ENCODE measurements at places on chromosomes 11 and 22.

DNA sequence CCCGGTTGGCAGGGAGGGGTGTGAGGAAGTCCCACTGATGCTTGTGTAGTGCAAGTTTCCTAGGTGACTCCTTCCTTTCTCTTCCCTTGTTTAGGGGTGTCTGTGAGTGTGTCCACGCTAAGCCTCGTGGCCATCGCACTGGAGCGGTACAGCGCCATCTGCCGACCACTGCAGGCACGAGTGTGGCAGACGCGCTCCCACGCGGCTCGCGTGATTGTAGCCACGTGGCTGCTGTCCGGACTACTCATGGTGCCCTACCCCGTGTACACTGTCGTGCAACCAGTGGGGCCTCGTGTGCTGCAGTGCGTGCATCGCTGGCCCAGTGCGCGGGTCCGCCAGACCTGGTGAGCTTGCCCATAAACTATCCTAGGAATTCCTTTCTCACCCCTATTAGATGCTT, 10.4 kb downstream of the CCKBR start:
- DNase-seq = no peak

- DNase-seq = no peak
Measured at GRCh38 chr22:41681616-41682015, 7.1 kb downstream of the SNU13 start.

GRCh38 chr11:23313001-23313400, 452.7 kb upstream of the CCDC179 start:
- peak; percentile 22 for DNase-seq

- peak; percentile 58 for DNase-seq
Measured at GRCh38 chr11:29312812-29313211, 704.0 kb downstream of the KCNA4 start.

DNA sequence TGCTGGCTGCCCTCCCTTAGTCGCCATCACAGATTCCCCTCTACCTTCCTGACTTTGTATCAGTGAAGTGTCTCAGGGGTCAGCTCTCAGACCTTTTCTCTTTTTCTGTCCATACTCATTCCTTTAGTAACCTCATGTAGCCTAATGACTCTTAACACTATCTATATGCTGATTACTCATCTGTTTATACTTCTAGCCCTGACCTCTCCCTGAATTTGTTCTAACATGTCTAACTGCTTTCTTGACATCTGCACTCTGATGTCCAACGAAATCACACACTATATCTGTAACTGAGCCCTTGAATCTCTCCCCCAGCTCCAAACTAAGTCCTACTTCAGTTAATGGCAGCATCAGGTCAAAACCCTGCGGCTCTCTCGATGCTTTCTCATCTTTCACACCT, 135.8 kb upstream of the TIMP3 start:
- DNase-seq = no peak

DNA sequence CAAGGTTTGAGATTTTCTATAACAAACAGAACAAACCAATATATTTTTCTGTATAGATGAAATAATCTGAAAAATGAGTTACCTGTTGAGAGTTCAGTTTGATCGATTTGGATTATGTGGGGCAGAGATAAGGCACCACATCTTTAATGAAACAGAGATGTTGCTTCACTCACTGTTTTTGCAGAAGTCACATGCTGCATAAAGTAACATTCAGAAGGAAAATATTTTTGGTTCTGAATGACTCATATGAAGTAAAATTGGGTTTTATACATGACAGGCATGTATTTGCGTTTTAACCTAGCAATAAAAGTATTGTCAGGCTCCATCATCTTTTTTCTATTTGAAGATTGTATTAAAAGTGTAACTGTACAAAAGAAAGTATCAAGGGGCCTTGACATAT, 77.8 kb downstream of the BBOX1 start:
- no peak for DNase-seq

DNA sequence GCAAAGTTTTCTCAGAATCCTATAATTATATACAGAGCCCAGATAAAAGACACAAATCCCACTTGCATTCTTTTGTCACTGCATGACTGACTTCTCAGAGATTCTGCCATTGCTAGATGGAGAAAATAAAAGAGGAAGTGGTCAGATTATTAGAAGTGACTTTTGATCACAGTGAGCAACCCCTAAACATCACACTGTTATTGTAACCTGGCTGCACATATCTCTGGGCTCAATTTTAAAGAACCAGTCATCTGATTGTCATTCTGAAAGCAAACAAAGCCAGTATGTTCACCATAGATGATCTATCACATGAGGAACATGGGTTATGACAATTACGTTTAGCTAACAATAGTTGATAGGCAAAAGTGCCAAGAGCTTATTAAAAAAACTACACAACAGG, 47.8 kb downstream of the COPB1 start:
- no peak for DNase-seq

DNA sequence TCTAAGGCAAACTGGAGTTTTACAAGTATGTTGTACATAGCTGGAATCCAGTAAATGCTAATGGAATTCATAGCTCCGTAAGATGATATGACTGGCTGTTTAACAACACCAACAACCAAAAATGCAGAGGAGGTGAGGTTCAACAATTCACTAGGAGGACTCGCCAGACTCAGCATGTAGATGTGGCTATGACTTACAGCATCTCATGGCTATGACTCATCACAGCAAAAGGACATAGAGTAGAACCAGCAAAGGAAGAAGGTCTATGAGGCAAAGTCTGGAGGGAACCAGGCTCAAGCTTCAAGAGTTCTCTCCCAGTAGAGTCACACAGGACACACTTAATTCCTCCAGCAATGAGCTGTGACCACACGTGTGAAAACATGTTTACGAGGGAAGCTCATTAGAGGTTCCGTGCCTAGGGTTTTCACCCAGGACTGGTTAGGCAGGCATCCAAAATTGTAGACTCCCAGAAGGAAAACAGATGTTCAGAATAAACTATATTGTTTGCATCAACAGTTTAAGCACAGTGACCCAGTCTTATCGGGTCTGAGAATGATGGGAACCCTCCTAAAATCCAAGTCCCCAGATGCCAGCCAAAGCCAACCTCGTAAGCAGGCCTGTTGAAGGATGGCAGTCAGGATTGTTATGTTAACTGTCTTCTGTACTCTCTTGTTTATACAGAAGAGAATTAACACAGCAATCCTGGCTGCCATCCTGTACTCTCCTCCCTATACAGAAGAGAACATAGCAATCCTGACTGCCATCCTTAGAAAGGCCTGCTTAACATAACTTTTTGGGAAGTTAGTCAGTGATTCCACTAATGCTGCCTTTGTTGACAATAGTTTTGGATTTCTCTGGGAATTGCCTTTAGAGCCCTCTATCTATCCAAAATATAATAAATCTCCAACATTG, 116.6 kb downstream of the LARGE1 start:
- peak; percentile 80 for DNase-seq

GRCh38 chr11:67373648-67374570, 511 bp upstream of the CLCF1 start:
- peak; percentile 88 for DNase-seq

DNA sequence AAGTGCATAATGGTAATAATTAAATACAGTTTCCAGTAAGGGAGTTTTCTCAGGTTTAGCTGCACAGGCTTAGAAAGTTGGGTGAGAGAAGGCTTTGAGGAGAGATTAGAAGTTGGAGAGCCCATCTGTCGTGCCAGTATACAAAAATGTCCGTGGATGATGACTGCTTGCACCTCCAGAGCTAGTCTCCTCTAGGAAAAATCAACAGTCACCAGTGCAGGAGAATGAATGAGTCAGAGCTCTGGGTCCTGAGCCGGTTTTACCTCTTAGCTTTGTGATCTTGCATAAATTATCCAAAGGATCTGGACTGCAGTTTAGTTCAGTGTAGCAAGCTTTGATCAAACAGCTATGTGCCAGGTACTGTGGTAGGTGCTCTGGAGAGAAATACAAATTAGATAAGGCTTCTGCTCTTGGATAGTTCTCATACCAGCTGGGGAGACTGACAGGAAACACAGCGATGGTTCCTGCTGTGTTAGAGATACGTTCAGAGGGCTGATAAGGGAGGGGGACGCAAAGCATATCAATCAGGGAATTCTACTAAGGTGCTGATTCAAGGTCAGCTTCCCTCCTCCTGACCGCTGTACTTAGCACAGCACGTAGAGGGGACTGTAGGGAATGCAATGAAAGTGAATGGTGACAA, 125.9 kb downstream of the TEAD1 start:
- DNase-seq = peak; percentile 90

DNA sequence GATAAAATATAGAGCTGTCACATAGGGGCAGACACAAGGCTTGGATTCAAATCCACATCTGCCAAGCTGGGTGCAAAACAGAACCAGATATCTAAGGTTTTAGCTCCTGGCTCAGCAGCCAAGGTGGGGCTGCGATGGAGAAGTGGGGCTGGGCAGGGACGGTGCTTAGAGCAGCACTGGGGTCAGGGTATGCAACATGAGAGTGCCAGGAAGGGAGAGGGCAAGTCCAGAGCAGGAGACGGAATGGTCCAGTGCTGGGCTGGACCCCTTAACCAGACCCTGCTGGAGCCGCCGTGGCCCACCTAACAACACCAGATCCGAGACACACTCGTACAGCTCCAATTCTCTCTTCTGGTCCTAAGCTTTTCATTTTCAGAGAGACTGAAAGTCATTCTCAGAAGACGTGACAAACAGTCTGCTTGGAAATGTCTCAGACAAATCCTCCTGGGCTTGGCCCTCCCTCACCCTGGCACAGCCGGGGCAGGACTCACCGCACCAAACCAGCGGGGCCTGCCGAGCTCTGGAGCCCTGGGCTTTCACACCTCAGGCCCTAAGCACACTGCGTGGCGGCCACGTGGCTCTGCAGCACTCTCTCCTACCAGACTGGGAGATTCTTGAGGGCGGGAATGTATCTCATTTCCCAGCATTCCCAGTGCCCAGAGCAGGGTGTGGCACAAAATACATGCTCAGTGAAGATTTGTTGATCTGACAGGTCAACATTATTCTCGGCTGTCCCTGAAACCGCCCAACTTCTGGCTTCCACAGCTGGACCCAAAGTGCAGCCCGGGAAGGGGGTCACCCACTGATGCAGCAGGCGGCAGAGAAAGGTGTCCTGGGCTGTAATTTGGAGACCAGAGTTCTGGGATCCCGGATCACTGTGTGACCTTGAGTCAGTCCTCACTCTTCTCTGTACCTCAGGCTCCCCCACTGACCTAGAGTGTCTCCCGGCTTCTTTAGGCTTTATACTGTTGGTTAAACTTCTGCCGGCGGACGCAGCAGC, 11.6 kb downstream of the LRRC32 start:
- no peak for DNase-seq

- no peak for DNase-seq
Measured at GRCh38 chr11:47257177-47257516, 649 bp upstream of the NR1H3 start.

DNA sequence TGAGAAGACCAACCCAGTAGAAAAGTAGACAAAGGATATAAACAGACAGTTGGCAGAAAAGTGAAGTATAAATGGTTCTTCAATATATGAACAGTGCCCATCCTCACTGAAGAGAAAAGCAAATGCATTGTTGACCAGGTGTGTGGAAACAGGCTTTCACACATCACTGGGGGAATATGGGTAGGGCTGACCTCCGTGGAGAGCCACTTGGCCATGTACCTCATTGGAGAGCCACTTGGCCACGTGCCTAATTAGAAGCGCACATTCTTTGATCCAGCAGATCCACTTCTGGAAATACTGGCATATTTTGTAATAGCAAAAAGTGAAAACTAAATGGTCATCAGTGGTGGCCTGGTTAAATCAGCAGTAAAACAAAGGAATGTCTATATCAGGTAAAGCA, 43.2 kb downstream of the PPP6R3 start:
- DNase-seq = no peak

GRCh38 chr11:11977206-11977938, 31.1 kb downstream of the DKK3 start:
- DNase-seq = peak; percentile 98

GRCh38 chr11:133541021-133541719, 8.9 kb upstream of the OPCML start:
- DNase-seq = no peak

Measured in NCI-H226 (cell line).